ENCODE measurements at places on chromosomes 3 and 15. TPM values are rescaled to one million over a fixed set of nuclear protein-coding genes. Genes with fewer than 3 reads are reported as not detected.

DNA sequence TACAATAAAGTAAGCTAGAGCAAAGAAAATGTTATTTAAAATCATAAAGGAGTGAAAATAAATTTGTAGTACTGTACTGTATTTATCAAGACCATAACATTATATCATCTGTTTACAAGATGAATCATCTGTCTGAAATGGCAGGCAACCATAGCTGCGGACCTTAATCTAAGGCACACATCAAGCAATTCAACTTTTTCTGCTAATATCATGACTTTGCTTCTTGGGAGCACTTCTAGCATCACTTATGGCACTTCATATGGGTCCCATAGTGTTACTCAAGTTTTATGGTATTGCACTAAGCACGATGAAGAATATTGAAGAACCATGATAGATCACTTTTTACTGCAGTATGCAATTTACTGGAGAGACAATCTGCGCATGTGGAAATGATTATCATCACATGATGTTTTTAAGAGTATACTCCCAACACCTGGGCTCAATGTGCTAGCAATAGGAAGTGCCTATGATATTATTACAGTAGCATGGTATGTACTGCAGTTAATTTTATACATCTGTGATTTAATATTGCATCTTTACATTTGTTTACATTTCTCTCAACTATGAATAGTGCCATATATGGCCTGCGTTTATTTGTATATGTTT, 137.7 kb upstream of the NECTIN3 start:
- DNase-seq: no peak

DNA sequence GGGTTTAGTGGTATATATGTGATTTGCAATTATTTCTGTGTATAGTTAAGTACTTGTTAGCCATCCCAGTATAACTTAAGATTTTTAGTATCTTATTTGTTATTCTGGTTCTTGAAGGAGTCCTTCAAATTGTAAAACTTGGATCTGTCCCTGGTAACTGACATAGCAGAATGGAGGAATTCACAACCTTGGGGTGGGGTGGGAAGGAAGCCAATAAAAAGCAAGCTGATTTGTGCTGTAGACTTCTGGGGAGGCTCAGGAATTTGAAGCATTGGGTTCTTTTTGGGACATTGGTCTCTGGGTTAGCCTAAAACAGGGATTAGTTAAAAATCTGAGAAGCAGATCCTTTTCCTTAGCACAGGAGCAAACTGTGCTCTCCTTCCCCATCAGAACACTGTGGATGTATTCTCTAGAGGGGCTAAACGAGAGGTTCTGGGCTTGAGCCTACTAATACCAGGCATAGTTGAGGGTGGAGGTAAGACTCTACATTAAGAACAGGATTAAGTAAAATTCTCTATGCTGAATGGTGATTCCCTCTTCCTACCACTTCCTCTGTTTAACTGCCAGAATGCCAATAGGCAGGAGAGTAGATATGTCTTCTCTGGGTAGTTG, 42.2 kb downstream of the GMPS start:
- DNase-seq: no peak

- DNase-seq: no peak
Observed at GRCh38 chr3:159263750-159264553, 462.1 kb downstream of the MFSD1 start.

DNA sequence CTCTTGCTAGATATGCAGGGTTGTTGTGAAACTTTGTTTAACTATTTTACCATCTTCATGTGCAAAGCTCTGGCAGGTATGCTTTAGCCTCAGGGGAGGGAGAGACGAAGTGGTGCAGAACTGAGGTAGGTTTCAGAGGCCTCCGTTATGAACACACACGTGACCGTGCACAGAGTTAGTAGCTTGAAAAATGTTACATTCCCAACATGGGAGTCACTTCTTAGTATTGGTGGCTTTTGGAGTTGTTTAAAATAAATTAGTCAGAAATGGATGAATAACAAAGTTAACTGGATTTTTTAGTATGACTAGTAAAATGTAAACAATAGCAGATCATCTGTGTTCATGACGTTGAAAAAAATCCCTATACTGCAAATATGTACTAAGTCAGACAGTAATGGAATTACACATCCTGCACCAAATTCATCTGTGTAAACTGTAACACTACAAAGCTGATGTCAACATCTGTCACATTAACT, 279.6 kb downstream of the KLF13 start:
- DNase-seq: no peak

DNA sequence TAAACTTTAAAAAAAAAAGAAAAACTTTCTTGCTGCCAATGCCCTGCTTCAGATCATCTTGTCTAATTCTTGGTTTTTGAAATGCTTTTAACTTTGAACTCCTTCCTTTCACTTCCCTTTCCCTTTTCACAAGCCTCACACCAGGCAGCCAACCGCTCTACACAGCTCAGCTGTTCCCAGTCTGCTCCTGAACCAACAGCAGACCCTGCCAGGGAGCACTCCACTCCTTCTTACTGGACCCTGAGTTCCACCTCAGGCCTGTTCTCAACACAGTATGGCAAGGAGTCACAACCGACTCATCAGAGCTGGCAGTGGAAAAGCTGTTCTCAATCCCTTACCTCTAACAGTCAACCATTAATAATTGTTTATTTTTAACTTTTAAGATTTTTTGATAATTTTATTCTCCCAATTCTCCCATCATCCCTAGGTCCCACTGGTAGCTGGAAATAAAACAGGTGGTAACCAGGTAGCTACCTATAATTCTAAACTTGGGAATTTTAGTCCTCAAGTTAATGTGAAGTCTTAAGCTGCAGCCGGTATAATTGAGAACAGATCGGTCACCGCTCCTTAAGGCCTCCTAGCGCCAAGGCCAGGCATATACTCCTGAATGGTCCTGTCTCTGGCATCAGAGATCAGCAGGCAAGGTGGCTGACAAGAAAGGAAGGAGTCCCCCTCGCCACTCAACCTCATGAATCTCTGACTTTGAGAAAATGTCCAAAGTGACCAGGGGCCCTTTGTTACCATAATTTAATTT, 43.9 kb downstream of the BOC start:
- no peak for DNase-seq

GRCh38 chr15:48498828-48499227, 146.7 kb downstream of the FBN1 start:
- DNase-seq: no peak

DNA sequence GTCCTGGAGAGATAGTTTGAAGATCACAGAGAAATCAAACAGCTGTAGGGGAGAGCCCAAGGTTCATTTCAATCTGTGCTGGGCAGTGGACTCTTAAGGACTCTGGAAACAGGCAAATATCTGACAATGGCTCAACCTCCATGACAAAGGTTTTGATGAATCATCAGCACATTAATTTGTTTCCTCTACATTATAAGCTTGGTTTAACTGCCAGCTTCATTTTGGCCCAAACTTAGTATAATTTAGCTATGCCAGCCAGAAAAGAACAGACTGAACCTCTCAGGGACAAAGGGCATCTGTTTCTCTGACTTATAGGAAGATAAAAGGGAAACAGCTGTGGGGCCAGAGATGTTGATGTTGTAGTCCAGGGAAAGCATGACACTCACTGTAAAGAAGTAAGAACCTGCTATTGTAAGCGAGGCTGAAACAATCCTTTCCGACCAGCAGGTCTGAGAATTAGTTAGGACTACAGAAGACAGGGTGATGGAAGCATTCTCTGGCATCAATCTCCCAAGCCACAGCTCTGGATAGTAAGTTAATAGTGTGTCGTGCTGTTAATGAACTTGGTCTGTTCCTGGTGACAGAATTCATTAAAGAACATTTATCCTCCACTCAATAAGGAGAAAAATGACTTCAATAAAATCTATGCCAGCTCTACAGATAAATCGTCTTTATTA, 110.1 kb downstream of the KCNMB2 start:
- DNase-seq: no peak

DNA sequence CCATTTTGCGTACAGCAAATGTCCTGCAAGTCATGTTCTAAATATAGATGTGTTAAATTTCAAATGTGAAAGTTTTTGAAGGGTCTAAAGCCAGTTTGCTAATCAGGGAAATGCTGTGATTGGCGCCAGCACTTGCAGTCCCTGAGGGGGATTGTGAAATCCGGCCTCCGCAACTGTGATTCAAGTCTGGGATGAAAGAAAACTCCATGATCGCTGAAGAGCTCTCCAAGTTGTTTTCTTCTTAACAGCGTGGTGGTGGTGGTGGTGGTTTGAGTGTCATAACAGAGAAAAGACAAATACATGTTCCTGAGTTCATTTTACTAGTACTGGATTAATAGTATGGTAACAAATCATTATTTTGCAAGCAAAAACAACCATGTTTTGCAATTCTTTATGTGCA, 51.8 kb downstream of the MITF start:
- peak; percentile 89 for DNase-seq

- DNase-seq: no peak
Observed at GRCh38 chr3:123295901-123296250, 94.1 kb downstream of the SEC22A start.

DNA sequence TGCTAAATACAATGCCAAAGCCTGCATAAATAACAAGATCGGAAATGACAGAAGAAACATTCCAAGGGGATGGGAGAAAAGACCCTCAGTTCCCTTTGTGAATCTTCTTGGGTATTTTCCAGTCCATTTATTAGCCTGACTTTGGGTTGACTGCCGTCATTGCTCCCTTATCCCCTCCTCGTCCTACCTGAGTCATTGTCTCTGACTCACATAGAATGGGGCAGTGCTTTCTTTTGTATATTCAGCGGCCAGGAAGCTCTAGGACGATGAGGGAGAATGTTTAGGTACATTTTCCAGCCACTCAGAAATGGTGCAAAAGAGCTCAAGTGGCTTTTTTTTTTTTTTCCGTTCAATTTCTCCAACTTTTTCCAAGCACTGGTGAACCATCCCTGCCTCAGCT, 71.6 kb downstream of the KAT2B start:
- DNase-seq: no peak

- DNase-seq: peak; percentile 61
Observed at GRCh38 chr3:139302084-139302800, 41.6 kb upstream of the MRPS22 start.

- DNase-seq: no peak
Observed at GRCh38 chr3:142040941-142041491, 108.3 kb downstream of the TFDP2 start.

DNA sequence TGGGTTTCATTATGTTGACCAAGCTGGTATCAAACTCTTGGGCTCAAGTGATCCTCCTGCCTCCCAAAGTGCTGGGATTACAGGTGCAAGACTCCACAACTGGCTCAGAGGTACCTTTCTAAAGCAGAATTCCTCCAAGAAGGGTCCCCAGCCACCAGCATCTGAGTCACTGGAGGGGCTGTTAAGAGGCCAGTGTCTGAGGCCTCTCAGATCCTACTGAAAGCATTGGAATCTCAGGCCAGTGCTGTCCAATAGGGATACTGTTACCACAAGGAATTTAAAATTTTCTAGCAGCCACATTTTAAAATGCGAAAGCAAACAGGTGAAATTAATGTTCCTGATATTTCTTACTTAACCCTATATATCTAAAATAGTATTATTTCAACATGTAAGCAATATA, 1.3 kb downstream of the CAV3 start:
- DNase-seq: no peak

DNA sequence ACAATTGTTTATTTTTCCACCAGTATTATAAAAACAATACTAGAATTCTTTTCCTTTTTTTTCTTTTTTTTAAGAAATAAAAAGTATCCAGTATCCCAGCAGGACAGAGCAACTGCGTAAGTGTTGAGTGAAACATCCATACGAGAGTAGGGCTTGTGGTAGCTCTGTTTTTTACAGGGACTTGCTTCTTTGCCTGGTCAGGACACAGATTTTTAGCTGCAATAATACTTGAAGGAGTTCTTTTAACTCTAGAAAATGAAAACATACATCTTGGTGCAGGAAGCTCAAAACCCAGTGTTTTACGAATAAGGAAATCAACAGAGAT, 297.7 kb upstream of the NR2E3 start:
- DNase-seq: no peak

DNA sequence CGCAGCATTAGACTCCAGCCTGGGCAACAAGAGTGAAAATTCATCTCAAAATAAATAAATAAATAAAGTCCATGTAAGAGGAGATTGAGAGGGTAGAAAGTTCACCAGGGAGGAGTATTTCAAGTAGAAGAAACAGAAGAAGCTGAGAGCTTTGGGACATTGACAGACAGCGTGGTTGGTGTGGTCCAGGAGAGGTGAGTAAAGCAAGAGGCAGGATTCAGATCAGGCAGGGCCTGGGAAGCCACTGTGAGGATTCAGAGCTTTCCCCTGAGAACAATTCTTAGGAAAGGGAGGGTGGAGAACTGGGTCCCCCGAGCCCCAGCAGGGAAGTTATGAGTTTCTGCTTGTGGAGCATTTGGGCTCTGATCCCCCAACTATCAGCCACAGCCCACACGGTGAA, 54.2 kb upstream of the AMOTL2 start:
- no peak for DNase-seq

DNA sequence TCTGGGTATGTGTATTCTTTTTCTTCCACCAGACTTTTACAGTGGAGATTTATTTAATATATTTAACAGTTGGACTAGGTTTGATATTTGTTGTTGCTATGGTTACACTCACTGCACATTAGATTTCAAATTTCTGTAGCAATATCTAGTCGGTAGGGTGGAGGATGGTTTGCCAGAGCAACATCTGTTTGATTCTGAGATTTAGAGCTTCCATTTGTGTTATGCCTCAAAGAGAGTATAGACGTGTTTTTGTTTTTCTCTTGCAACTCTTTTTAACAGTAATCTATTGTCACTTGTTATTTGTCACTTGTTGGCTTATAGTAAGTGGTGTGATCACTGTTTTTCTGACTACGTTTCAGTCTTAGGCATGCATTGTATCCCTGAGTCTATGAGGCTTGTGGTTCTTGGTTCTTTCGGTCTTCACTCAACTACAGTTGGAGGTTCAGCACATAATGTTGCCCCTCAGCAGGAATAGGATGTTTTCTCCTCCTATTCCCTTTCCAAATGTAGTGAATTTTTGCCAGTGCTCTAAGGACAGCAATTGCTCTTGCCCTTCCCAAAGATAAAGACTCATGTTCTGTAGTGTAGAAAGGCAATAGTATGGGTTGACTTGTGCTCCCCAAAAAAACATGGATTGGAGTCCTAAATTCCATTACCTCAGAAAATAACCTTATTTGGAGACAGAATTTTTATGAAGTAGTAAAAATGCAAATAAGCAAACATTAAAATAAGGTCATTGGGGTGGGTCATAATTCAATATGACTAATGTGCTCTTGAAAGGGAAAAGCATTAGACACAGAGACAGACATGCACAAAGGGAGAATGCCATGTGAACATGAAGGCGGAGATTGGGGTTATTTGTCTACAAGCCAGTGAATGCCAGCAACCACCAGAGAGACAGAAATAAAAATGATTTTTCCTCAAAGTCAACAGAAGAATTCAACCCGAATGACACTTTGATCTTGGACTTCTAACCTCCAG, 692.1 kb downstream of the DIPK2A start:
- DNase-seq: no peak

Gene TMEM212
- not detected for total RNA-seq

Gene HRH1
- total RNA-seq: 3.5 TPM

Gene DLEC1
- total RNA-seq: 0.35 TPM

Gene CNTN4
- 5.7 TPM for total RNA-seq

Gene CKMT1B
- 4.6 TPM for total RNA-seq

Gene PLA1A
- 6.7 TPM for total RNA-seq

Gene LMOD3
- 33.1 TPM for total RNA-seq

Gene SLC22A14
- total RNA-seq: not detected

Gene STXBP5L
- total RNA-seq: not detected

All from right atrium auricular region (tissue), 2 donors.